ENCODE measurements at places on chromosomes 13 and 19. TPM values are rescaled to one million over a fixed set of nuclear protein-coding genes. Genes with fewer than 3 reads are reported as not detected.

- DNase-seq, result no peak
Observed at GRCh38 chr19:41810301-41810700, 13.9 kb downstream of the CEACAM3 start.

- peak; percentile 15 for DNase-seq
Observed at GRCh38 chr13:29227576-29227975, 367.9 kb downstream of the SLC7A1 start.

DNA sequence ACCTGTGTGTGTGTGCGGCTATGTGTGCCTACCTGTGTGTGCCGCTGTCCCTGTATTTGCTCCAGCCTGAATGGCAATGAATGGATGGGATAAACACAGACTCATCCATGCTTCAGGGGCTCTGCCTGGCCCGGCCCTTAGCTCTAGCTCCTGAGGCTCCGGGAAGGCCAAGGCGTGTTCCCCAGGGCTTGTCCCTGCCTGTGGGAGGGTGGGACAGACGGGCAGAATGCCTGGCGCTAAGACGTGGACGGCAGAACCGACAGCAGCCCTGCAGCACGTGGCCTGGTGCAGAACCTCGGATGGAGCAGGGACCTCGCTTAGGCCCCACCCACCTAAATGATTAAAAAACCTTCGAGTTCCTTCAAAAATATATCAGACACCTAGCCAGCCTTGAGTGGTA, 57.8 kb upstream of the C13orf46 start:
- no peak for DNase-seq

- DNase-seq, result no peak
Observed at GRCh38 chr19:40933025-40933424, 51.0 kb upstream of the CYP2A7 start.

GRCh38 chr19:43467730-43468129, 2.3 kb upstream of the LYPD3 start:
- DNase-seq, result no peak

DNA sequence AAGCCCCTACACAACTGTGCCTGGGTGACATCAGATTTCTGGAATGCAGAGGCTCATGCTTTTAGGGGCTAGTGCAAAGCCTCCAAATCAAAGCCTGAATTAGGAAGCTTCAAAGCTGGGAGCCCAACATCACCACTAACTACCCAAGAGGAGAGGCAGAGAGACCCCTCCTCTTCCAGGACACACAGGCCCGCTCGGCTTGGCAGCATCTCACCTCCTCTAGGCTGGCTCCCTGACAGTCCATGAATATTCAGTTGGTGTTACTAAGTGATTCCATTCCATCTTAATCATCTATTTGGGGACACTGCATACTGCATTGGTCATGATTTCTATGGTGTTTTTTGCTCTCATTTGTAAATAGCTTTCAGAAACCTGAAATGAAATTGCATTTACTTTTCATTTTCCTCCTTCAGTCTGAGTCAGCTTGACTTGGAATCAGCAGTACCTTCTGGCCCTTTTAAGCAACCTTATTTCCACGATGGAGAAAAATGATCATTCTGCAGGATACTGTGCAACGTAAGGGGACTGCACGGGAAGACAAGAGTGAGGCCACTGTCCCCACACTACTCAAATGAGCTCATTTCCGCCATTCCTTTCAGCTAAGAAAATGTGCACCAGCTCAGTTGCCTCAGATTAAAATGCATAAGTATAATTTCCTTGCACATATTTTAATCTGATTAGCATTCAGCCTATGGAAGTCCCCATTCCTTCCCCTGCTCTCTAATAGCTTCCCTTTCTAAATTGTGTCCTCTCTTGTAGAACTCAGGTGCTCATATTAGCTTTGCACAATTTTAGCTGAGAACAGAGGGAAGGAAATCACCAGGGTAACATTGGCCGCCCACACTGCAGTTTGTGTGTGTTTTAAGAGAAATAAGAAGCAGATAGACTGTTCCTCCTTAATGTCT, 219.9 kb downstream of the RFC3 start:
- no peak for DNase-seq

DNA sequence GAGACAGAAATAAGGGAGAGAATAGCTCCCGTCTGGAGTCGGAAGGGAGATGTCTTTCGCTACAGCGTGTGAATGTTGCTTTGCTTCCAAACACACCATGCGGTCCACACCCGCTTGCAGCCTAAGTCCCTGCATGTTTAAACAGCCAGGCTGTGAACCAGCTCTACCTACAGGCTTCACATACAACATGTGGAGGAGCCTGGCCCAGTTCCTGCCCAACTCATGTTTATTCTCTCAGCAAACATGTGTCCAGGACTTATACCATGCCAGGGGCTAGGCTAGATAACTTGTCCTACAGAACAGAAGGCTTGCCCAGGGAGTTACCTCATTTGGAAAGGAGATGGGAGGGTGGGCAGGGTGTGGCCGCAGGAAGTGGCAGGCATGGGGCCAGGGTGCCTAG, 181.5 kb downstream of the FOXO1 start:
- no peak for DNase-seq

The PLK5 gene
- polyA plus RNA-seq, result 2.3 TPM
